GM23248 (cell line): ENCODE measurements at places on chromosomes 4 and X. TPM values are rescaled to one million over a fixed set of nuclear protein-coding genes. Genes with fewer than 3 reads are reported as not detected.

UGT2A1 gene
- total RNA-seq: not detected in 2 replicates

LINC00632 gene
- 17.7 and 20.6 TPM in 2 replicates for total RNA-seq

NWD2 gene
- total RNA-seq: not detected in 2 replicates

DNA sequence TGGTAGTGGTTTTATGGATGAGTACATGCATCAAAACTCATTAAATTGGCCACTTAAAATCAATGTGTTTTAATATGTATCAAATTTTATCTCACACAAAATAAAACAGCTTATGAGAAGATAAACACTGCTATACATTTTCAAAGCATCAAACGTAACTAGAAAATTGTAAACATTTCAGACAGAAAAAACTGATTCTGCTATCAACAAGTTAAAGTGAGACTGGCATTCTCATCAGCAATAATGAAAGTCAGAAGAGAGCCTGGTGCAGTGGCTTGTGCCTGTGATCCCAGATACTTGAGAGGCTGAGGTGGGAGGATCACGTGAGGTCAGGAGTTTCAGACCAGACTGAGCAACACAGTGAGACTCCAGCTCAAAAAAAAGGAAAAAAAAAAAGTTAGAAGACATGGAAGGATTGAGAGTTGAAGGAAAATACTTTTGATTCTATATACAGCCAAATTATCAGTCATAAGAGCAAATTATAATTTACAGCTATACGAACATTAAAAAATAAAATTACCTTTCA lies 2.9 kb downstream of the TBCK start:
- DNase-seq: no peak

DNA sequence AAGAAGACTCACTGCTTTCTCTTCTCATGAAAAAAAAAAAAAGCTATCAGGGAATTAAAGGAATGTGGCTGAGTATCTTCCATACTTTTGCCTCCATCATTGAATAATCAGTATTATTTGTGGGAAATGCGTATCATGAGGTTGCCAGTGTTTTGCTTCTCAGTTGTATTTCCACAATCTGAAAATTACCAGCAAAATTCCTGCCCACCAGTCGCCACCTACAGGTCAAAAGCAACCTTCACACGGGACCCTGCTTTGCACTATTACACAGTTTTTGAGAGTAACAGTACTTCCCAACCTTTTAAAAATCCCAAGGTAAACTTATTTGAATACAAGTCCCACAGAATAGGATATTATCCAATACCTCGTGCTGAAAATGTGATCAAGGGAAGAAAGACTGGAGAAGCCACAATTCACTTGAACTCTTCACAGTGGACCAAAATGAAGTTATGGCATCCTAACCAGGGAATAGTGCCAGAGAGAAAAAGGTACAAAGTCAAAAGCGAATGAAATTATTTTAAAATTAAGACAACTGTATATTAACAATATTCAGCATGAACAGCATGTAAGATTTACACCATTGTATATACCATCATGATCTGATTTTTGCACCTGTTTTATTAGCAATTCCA lies 30.4 kb downstream of the PGRMC1 start:
- DNase-seq: peak; percentile 49

DNA sequence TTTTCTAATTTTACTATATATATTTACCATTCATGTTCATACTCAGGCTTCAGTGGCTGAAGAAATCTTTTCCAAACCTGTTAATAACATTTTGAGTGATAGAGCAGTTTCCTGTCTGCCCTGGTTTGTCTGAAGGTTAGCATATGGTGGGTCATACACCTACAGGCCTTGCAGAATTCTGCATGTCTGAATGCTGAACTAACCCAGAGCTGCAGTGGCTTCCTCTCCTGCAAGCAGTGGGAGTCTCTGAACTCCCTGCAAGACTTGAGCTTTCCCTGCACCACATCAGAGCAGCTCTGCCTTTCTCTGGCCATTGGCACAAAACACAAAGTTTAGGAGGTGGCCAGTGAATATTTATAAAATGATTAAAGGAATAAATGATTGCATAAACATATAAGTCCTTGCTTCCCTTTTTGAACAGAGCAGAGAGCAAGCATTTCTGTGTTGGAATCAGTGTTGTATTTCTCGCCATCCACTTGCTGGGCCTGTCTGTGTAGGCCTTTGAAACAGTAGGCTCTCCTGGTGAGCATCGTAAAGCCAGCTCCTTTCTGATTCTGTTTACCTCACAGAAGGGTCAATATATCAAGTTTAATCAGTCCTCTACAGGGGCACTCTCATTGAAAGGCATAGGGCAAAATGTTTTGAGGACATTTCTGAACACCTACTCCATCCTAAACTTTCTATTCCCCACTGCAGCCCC lies 15.0 kb upstream of the UNC5C start:
- DNase-seq: no peak

- DNase-seq: no peak
Measured at GRCh38 chrX:105752338-105752956, 69.9 kb upstream of the NRK start.

- DNase-seq: peak; percentile 7
Measured at GRCh38 chr4:142128529-142128928, 492.1 kb downstream of the IL15 start.

GRCh38 chrX:136529795-136530194 lies 2.2 kb upstream of the VGLL1 start:
- DNase-seq: no peak

DNA sequence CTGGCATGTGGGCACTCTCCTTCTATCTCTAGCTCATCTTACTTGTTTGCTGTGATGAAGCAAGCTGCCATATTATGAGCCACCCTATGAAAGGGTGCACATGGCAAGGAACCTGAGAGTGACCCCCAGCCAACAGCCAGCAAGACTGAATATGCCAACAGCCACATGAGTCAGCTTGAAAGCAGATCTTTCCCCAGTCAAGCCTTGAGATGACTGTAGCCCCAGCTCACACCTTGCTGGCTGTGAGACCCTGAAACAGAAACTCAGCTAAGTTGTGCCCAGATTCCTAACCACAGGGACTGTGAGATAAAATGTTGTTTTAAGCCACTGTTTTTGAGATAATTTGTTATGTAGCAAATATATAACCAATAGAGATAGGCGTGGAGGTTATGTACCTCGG lies 36.2 kb downstream of the KDM5C start:
- DNase-seq: peak; percentile 27

- no peak for DNase-seq
Measured at GRCh38 chr4:64520421-64520820, 111.2 kb upstream of the TECRL start.

DNA sequence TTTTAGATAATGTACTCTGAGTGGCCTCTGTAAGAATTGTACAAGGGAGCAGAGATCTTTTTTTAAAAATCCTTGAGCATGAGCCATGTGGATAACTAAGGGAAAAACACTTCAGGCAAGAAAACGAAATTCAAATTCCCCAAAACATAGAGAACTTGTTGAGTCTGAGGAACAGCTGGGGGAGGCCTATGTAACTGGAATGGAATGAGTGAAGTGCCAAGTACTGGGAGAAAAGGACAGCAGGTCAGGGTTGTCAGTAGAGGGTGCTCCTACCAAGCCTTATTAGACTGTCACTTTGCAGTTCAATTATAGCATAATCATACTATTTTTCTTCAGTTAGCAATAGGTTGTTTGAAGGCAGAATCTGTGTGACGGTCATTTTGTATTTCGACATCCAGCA lies 135.1 kb downstream of the ARHGAP6 start:
- peak; percentile 14 for DNase-seq
